ENCODE measurements at places on chromosomes 7 and 10. TPM values are rescaled to one million over a fixed set of nuclear protein-coding genes. Genes with fewer than 3 reads are reported as not detected.
A peak's percentile ranks its signal among the peaks of the same experiment; 100 is the strongest.

GNGT1 gene
- total RNA-seq: not detected

DNA sequence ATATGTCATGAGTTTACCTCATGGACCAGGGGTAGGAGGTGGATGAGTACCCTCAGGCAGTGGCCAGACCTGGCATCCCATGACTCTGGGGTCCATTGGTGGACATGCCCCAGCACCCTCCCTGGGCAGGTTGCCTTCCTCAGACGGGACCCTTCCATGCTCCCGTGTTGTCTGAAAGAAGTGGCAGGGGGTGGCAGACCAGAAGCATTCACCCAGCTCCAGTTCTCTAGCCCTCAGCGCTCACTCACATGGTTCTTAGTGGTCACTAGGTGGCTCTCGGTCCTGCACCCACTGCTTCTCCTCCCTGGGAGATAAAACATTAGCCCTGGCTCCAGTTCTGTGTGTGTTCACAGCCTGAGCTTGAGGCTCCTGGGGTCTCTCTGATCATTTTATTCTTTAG is 6.0 kb downstream of the RBP3 start:
- peak; percentile 42 for DNase-seq

DNA sequence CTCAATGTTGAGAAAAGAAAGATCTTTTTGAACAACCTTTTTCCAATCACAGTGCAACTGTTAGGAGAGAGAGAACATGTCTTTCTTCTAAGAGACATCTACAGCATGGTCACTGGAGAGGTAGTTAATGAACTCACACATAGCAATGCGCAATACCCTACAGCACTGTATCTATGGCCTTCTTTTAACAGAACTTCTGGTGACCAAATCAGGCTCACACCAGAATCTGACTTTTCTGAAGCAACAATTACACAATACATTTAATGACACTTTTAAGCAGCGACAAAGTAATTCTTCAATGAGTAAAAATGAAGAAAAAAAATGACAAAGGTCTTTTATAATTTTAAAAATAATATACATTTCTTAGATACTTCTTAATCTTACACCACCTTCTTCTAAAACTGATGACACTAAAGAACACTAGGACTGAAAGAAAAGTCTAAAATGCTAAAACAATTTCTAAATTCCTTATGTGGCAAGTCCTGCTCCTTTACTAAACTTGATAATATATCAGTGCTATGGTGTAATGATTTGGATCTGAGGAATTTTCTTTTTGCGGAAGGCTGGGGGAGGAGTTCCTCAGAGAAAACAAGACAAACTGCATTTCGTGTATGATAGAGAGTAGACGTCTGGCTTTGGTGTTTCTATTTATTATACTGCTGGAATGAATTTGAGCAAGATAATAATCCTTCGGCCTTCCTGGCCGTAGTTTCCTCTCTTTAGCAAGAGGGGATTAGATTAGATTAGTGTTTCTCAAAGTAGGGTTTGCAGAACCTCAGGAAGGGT is 166.3 kb downstream of the ZNF438 start:
- DNase-seq: peak; percentile 91

- no peak for DNase-seq
Measured at GRCh38 chr10:121816197-121816596, 111.6 kb downstream of the ATE1 start.

- DNase-seq: no peak
Measured at GRCh38 chr10:132826524-132827422, 40.8 kb upstream of the NKX6-2 start.

C10orf95 gene
- not detected for total RNA-seq

GRCh38 chr10:132939957-132940790 is 2.2 kb downstream of the CFAP46 start:
- DNase-seq: peak; percentile 54

GRCh38 chr7:33554046-33554445 is 351.3 kb upstream of the BMPER start:
- DNase-seq: peak; percentile 3

DNA sequence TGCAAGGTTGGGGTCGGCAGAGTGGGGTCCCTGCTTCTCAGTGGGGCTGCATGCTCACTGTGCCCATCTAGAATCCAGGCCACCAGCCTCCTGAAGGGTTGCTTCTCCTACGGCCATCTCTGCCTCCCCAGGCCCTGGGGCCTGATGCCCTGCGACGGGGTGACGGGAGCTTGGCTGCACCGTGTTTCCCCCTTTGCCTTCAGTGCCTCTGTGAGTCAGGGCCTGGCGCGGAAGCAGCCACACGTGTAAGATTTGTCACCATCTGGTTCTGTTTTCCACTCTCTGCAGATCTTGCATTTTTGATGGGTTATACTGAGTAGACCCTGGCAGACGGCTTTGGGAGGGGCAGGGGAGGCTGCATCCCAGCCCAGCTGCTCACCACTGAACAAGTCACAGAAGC is 7.2 kb downstream of the ADAMTS14 start:
- DNase-seq: peak; percentile 91

CLEC5A gene
- total RNA-seq: not detected

- DNase-seq: no peak
Measured at GRCh38 chr10:127168261-127168660, 28.1 kb downstream of the INSYN2A start.

GRCh38 chr10:52297747-52298146 is 16.3 kb upstream of the DKK1 start:
- DNase-seq: no peak

IDI2 gene
- not detected for total RNA-seq

GRCh38 chr7:30915005-30915601 is 3.5 kb downstream of the AQP1 start:
- DNase-seq: peak; percentile 24

DNA sequence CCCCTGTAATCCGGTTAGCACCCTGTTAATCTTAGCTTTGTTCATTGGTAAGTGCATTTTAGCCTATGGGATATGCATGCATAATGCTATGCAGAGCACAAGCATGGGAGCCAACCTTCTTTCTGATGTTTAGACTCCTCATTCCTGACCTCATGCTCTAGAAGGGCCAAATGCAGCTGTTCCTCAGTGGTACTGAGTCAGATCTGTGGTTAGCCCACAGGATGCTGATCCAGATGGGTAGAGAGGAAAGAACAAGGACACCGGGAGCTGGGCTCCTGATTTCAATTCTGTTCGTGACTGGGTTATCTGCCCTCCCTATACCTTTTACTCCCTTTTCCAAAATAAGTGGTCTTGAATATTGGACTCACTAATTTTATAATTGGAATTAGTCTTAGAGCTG is 31.7 kb upstream of the C10orf90 start:
- no peak for DNase-seq

SCART1 gene
- 1.6 TPM for total RNA-seq

VSTM2A gene
- total RNA-seq: not detected

DNA sequence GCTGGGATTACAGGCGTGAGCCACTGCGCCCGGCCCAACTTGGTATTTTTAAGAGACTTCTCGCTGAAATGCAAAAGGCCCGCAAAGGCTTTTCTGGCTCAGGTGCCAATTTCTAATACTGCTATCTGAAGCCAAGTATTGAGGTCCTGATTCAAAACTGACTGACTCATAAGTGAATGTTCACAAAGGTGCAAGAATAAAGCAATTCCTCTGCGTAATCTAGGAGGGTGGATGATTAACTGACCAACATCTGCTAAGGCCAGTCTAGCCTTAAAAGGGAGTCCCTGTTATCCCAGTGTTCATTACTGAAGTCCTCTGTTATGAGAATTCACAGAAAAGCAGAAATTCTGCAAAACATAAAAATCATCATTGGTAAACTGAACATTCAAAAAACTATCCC is 111.4 kb downstream of the SRPK2 start:
- DNase-seq: peak; percentile 77

NEURL1 gene
- 0.27 TPM for total RNA-seq

DNA sequence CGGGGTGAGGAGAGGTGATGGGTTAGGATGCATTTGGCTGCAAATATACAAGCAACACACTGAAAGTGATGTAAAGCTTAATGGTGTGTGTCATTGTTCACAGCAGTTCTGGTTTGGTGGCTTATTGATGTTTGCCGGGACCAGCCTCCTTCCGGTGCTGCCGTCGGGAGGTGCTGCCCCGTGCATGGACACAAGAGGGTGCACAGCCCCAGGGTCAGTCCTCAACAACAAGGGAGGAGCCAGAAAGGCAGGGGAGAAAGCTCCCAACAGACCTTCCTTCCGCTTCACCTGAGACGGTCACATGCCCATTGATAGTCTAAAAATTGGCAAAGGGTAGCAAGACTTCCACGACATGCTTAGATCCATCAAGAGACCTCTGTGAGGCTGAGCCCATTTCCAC is 9.5 kb downstream of the RNF32 start:
- DNase-seq: no peak

GRCh38 chr10:22605168-22605567 is 109.2 kb downstream of the PIP4K2A start:
- DNase-seq: peak; percentile 84

EVX1 gene
- total RNA-seq: not detected

LRRC4 gene
- not detected for total RNA-seq

- no peak for DNase-seq
Measured at GRCh38 chr10:110655320-110655719, 11.2 kb downstream of the RBM20 start.

DNA sequence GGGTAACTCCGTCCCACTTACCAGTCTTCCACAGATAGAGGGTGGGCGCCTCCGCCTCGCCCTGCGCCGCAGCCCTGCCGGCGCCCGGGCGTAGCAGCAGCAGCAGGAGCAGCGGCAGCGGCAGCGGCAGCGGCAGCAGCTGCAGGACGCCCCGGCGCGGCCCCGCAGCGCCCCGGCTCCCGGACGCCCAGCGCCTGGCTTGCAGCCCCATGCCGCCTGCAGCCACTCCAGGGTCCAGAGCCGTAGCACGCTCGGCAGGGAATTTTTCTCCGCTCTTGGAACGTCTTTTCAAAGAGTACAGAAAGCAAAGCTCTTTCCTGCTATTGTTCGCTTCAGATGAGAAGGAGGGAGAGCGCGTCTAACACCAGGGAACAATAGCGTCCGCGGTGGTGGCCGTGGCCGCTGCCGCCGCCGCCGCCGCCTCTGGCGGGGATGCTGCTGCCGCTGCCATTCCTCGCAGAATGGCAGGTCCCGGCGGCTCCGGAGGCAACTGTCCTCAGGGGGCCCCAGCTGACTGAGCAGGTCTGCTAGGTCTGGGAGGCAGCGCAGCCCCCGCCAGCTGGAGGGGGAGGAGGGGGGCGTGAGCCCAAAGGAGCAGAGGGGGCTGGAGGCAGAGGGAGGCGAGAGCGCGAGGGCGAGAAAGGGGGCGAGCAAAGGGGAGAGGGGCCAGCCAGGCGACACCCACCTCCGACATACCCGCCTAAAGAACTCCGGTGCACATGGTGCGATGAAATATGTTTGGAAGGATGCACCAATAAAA is at the start of gene THSD7A:
THSD7A (minus strand) TSS at position 463 of the 760 bp plus-strand sequence; CDS start at position 211, 252 bp downstream.
- DNase-seq: peak; percentile 22
